Renal cortex interstitium (tissue), 15 donors: ENCODE measurements at places on chromosomes 1 and 21.

- no peak for DNase-seq
These were observed 107.8 kb upstream of the WNT4 start for GRCh38 chr1:22250724-22251123.

- no peak for DNase-seq
These were observed 852 bp downstream of the KTI12 start for GRCh38 chr1:52032785-52033131.

DNA sequence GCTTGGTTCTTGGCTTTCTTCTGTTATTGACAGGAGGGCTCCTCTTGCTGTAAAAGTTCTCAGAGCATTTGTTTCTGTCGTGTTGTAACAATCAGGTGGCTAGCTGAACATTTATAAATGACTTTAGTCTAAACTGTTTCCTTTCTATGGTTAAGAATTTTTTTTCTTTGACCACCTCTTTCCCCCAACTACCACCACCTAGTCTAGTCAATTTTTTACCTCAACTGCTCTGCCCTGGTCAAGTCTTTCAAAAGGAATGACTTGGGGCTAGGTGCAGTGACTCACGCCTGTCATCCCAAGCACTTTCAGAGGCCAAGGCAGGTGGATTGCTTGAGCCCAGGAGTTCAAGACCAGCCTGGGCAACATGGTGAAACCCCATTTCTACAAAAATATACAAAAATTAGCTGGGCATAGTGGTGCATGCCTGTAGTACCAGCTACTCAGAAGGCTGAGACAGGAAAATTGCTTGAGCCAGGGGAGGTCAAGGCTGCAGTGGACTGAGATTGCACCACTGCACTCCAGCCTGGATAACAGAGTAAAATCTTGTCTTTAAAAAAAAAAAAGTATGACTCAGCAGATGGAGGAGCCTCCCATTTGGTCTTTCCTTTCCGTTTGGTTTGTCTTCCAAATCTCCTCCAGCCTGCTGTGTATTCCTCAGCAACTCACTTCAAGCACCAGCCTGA lies 40.7 kb downstream of the MAP3K21 start:
- DNase-seq: no peak

- no peak for DNase-seq
These were observed at the start of gene DSCAM for GRCh38 chr21:40846587-40847411. DSCAM (minus strand) TSS chr21:40847158; CDS start chr21:40846661, 497 bp downstream.

GRCh38 chr1:208256091-208256490 lies 11.9 kb upstream of the PLXNA2 start:
- no peak for DNase-seq

DNA sequence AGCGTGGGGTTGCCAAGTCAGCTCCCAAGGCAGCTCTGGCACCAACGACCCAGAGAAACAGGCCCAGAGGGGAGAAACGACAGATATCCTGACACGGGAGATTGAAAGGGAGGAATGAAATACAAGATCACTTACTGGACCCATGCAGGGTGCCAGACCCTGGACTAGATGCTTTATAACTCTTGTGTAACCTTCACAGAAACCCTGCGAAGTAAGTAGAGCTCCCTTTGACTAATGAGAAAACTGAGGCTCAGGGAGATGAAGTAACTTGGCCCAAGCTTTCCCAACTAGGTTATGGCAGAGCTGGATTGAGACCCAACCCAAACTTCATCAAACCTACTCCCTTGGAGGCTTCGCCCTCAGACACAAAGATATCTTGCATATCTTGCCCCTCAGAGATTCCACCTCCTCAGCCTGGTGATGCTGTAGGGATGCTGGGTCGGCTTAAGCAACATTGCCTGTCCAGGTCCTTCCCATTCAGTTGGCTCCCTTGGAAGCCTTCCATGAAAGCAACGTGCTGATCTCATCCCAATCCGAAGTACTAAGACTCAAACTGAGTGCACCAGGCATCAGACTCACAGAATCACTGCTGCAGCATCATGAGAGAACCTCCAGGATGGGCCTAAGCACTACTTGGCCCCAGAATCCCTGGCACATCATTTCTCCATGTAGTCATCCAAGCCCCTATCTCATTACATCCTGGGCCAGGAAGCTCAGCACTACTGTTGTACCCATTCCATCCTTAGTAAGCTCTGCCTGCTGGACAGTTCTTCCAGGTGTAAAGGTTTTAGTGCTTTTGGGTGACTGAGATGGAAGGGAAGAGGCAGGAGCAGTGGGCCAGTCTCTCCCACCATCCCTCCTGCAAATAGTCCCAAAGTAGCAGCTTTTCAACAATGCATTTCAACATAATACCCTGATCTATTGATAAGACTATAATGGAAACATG lies 1.1 kb upstream of the IGSF9 start:
- DNase-seq: no peak

DNA sequence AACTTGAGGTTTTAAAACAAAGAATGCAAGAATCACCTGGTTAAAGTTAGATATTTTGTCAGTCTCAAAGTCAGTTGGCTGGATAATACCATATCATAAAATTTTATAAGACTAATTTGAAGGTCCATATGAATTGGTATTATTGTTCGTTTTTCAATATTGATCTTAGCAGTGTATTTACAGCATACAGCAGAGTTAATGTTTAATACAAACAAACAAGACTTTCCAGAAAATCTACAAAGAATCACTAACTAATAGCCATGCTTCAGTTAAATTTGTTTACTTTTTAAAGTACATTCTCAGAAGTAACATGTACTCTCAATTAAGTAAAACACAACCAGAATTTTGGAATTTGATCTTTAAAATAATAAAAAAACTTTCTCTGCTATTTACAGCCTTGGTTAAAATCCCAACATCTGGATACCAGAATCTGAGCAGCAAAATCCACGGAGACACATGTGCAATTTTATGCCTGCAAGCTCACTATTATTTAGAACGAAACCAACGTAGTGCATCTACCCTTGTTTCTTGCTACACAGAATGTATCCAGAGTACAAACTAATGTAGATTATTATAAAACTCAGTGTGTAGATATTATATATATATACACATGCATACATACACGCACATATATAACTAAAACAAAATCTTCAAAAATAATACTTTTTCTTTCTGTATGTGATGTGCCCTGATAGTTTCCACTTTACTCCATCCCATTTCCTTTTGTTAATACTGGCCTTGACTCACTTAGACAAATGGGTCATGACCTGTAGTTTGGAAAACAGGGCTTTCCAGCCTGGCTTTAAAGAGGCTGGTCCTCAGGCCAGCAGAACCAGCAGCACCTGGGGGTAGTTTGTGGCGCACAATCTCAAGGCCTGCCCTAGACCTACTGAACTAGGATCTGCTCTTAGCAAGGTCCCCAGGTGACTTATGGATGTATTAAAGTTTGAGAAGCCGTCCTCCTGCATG lies 63.6 kb upstream of the ERG start:
- DNase-seq: no peak

- DNase-seq: no peak
These were observed 112.0 kb downstream of the AKT3 start for GRCh38 chr1:243738020-243738419.

- no peak for DNase-seq
These were observed 124.0 kb downstream of the GPATCH2 start for GRCh38 chr1:217506878-217507277.

DNA sequence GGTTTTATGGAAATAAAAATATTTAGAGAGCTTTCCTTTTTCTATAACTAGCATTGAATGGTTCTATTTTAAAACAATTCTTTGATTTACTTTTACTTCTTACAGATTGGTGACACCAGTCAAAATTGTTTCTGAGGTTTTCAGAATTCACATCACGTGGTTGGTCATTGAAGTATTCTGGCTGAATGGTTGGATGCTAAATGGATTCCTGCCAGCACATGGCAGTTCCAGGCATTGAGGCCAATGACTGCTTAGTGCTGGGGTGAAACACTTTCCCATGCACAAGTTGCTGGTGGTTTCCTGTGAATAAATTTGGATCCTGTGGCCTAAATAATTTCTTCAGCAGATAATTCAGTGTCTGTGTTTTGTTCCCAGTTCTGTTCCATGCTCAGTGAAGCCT lies 20.6 kb downstream of the NCAM2 start:
- DNase-seq: no peak

DNA sequence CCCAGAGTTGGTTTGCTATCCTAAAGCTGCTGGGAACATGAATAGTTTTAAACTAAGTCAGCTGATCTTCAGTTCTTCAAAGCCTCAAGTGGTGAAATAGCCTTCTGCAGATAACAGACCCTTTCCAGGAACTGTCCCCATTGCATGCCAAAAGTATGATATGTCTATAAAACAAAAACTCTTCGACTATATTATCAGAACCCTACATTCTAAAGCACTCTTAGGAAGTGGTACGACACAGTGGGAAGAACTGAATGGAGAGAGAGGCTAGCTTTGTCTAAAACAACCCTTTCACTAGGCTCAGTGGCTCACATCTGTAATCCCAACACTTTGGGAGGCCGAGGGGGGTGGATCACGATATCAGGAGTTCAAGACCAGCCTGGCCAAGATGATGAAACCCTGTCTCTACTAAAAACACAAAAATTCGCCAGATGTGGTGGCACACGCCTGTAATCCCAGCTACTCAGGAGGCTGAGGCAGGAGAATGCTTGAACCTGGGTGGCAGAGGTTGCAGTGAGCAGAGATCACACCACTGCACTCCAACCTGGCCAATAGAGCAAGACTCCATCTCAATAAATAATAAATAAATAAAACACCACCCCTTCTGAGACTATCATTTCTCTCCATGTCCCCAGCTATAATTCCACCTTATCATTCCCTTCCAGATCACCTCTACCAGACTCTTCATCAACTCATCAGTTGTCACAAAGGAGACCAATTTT lies 2.2 kb upstream of the FRRS1 start:
- DNase-seq: no peak

DNA sequence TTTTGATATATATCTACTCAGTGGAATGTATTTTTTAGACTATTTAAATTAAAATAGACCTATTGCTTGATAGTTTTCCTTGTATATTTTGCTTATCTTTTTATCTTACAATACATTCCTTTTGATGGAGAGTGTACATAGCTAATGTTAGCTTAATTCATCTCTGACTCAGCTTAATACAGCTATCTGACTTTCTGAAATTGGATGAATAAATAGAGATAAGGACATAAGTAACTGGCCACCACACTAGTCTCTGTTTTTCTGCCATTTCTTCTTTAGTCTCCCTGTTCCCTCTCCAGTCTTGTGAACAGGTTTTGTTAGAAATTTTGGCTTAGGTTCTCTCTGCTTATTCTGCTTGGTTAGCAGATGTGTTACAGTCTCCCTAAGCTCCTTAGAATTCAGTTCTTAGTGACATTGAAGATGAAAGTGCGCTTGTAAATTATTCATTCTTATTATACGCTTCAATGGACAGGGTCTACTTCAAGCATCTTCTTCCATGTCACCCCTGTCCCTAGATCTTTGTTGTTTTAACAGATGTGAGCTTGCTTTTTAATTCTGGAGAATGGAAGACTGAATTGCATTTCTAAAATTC lies 59.6 kb downstream of the XPR1 start:
- DNase-seq: no peak

GRCh38 chr21:14863745-14864210 lies 201.0 kb downstream of the NRIP1 start:
- no peak for DNase-seq

DNA sequence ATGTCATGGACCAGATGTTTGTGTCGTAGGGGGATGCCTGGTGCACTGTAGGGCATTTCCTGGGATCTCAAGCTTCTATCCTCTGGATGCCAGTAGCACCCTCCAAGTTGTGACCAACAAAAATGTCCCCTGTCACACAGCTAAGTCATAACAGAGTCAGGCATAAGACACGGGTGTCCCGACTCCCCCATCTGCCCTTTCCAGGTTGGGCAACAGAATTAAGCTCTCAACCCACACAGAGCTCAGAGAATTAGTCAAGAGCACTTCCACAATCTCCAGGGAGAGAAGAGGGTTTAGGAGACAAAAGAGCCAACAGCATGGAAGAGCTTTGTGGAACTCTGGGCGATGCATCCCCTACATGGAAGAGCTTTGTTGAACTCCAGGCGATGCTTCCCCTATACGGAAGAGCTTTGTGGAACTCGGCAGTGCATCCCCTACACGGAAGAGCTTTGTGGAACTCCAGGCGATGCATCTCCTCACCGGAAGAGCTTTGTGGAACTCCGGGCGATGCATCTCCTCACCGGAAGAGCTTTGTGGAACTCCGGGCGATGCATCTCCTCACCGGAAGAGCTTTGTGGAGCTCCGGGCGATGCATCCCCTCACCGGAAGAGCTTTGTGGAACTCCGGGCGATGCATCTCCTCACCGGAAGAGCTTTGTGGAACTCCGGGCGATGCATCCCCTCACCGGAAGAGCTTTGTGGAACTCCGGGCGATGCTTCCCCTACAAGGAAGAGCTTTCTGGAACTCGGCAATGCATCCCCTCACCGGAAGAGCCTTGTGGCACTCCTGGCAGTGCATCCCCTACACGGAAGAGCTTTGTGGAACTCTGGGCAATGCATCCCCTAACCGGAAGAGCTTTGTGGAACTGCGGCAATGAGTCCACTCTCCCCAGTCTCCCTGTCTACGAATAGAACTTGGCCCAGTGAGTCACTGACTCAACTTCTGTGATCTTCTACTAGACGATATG lies 422.7 kb downstream of the KIF26B start:
- no peak for DNase-seq

DNA sequence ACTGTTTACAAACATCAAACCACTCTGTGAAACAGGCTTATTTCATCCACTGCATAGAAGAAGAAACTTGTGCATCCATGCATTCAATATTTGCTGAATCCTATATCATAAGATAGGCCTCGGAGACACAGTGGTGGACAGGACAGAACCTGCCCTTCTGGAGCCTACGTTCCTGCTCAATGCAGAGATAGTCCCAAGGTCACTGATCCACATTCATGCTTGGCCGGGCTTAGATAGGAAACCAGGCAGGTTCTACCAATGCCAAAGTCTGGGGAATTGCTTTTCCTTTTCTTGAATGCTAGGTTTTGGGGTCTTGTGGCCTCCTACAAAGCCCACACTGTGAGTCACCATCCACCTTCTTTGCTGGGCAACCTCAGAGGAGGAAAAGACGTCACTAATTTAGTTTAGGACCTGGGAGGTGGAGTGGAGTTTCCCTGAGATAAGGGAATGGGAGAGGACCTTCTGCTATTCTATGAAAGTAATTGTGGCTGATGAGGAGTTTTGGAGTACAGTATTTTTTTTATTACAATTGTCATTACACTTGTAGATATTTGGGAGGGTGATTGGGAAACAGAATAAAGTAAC lies 99.7 kb upstream of the CD34 start:
- DNase-seq: no peak

GRCh38 chr1:23483321-23484252 lies at the start of gene ASAP3:
ASAP3 (minus strand) TSS chr1:23484179; CDS start chr1:23484133, 46 bp downstream.
- peak; percentile 39 for DNase-seq

GRCh38 chr1:51000160-51000559 lies 30.1 kb downstream of the CDKN2C start:
- DNase-seq: no peak

- DNase-seq: no peak
These were observed 29.5 kb downstream of the LDLRAP1 start for GRCh38 chr1:25572708-25573590.

GRCh38 chr1:53729456-53730223 lies 9.3 kb downstream of the GLIS1 start:
- DNase-seq: no peak

- no peak for DNase-seq
These were observed 366.0 kb downstream of the OMA1 start for GRCh38 chr1:58180537-58180936.

GRCh38 chr1:119743776-119744597 lies 24.7 kb downstream of the HMGCS2 start:
- peak; percentile 67 for DNase-seq
